Activated naive CD4-positive, alpha-beta T cell treated with Interleukin-2 at 50 U/mL for 16 hours (primary cell): ENCODE measurements at places on chromosomes 6 and 20.

GRCh38 chr6:1705183-1705582, 95.5 kb downstream of the FOXC1 start:
- no peak for DNase-seq

GRCh38 chr6:170459451-170459850, 93.7 kb downstream of the PSMB1 start:
- DNase-seq: peak; percentile 10

DNA sequence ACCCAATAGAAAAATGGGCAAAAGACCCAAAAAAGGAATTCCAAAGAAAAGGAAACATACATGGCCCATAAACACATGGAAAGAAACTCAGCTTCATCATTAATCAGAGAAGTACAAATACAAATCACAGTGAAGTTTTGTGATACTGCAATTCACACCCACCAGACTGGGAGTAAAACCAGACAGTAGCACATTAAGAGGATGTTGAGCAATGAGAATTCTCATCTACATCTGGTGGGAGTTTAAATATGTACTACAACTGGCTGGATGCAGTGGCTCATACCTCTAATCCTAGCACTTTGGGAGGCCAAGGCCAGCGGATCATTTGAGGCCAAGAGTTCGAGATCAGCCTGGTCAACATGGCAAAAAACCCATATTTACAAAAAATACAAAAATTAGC, 125.7 kb upstream of the PHACTR1 start:
- DNase-seq: no peak

DNA sequence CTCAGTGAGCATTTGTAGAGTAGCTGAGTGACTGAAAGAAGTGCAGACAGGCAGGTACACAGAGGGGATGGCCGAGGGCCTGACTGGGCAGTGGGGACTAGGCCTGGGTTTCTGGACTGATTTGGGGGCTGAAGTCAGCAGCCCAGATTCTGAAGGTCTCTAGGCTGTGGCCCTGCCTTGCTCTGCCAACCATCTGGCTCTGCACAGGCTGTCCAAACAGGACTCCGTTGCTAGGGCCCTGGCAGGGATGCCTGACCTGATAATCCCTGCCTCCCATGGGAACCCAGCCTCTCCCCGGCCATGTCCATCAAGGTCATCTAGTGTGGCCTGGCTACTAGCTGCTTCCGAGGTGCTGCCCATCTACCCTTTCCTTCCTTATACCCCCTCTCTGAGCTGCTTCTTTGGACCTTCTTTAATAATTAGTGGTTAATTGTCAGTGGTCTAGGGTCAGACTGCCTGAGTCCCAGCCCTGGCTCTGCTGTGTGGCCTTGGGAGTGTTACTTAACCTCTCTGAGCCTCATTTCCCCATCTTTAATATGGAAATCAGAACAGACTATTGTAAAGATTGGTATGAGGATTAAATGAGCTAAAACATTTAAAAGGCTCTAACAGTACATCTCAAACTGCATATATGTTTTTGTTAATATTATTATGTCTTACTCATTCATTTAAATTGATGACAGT, 137.9 kb downstream of the VEGFA start:
- no peak for DNase-seq

- no peak for DNase-seq
Measured at GRCh38 chr6:42889815-42890214, 10.4 kb downstream of the RPL7L1 start.

DNA sequence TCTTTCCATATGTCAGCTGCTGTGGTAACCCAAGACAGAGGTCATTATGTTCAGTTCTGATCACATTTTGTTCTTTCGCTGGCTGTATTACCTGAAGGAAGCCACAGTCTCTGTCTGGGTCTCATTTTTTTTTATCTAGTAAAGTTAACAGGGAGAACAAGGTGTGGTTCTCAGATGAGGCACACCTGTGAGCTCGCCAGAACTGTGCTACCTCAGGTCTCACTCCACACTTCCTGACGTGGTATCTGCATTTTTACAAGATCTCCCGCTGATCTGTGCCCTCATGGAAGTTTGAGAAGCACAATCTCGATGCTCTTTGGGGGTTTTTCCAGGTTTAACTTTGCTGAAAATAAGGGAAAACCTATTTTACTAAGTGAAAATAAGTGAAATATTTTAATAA, 169.5 kb upstream of the CENPW start:
- no peak for DNase-seq

DNA sequence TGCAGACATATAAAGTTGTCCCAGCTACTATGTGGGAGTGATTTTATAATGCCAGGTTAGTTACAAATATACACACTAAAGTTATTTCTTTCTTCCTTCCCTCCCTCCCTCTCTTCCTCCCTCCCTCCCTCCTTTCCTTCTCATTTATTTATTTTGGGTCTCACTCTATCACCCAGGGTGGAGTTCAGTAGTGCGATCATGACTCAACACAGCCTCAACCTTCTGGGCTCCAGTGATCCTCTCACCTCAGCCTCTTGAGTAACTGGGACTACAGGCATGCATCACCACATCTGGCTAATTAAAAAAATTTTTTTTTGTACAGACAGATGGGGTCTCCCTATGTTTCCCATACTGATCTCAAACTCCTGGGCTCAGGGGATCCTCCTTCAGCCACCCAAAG, 59.2 kb downstream of the PHF20 start:
- no peak for DNase-seq

- no peak for DNase-seq
Measured at GRCh38 chr6:103872678-103873077, 987.0 kb downstream of the HACE1 start.

GRCh38 chr6:5660772-5661171, 346.0 kb downstream of the NRN1 start:
- DNase-seq: no peak

GRCh38 chr6:2763876-2764540, 1.2 kb upstream of the WRNIP1 start:
- DNase-seq: no peak

- DNase-seq: no peak
Measured at GRCh38 chr6:74519163-74519562, 686.7 kb downstream of the COL12A1 start.

DNA sequence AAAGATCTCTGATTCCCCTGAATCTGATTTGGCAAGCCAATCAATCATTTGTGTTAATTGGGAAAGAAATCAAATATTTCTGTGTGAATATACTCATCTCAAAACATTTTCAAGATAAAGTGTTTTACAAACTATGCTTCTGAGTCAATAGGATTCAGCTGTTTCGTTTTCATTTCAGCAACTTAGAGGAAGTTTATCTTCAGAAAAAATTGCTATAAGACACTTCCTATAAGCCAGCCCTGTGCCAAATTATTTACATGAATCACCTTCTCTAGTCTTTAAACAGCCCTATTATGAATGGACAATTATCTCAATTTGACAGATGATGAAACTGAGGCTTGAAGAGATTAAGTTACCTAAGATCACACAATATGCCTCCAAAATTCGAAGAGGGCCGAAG, 10.9 kb downstream of the DEFB129 start:
- no peak for DNase-seq

DNA sequence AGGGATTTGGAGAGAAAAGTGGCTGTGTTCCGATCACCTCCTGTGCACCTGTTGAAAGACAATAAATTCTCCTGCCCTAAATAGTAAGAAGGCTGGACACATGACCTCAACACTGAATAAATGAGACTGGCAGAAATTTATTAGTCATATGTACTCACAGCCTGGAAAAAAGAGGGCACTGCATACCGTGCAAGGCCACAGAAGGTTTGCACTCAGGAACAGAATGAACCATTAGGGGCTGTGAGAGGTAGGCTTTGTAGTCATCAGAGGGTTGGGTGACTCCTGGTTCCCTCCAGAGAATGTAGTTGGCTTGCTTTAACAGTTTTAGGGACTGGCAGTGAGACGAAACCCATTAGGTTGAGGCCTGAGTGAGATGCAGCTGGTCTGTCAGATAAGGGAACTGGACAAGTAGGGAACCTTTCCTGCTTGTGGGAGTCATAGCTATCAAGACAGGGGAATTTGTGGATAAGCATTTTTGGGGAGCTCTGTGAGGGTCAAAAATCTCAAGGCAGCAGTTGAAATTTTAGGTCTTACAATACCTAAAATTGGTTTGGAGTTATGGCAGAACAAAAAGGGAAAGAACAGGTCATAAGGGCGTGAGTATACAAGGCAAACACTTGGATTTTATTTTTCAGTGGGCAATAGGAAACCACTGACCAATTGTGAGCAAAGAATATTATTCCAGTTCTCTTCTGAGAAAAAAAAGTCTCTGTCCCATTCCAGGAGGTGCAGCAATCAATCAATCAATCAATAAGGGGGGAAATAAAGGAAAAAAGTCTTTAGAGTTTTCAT, 67.9 kb upstream of the BTN3A2 start:
- no peak for DNase-seq

DNA sequence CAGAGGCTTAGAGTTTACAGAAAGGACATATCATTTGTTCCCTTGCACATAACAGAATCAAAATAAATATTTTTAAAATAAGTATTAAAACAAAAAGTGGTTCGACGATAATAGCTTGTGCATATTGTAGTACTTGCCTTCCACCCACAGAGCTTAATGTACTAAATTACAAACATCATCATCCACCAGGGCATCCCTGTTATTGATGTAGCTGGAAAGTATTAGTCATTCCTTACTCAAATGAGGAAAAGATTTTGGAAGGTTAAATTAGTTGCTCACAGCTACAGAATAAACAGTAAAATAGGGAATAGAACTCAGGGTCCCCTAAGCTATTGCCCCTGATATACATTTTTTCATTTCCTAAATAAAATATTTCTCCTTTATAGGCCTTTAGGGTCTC, 150.3 kb downstream of the PTPRK start:
- no peak for DNase-seq

DNA sequence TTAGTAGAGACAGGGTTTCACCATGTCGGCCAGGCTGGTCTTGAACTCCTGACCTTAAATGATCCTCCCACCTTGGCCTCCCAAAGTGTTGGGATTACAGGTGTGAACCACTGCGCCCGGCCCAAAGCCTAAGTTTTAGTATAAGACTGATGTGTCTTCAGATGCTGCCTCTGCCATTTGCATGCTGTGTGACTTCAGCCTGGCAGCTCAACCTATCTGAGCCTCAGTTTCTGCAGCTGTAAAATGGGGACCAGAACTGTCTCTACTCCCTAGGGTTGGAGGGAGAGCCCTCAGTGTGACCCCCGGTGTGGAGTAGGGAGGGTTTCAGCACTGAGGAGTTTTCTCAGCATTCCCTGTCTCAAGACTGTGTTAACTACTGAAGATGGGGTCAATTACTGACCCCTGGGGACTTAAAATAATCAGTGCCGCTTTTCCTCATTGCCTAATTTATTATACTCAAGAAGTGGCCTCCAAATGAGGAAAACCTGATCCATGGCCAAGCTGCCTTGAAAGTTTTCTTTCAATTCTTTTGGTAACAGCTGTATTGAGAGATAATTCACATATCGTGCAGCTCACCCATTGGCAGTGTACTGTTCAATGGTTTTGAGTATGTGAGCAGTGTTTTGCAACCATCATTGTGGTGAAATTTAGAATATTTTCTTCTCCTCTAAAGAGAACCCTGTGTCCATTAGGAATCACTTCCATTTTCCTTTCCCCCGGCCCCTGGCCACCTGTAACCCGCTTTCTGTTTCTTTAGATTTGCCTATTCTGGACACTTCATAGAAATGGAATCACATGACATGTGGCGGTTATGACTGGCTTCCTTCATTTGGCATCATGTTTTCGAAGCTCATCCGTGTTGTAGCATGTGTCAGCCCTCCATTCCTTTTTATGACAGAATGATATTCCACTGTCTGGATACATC, 64.8 kb downstream of the PHACTR3 start:
- DNase-seq: no peak

GRCh38 chr6:27495386-27496135, 22.7 kb upstream of the ZNF184 start:
- peak; percentile 68 for DNase-seq

DNA sequence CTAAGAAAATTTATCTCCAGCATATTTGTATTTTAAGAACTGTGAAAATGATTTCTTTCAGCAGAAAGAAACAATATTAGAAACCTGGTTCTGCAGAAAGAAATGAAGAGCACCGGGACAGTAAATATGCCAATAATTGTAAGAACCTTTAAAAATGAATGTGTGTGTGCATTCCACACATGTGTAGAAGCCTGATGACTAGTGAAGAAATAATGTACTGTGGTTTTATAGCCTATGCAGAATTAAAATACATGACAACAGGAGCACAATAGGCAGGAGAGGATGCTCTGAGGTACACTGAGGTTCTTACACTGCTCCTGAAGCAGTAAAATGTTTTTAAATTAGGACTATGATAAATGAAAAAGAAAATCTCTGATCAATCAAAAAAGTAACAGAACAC, 48.9 kb downstream of the SNX14 start:
- no peak for DNase-seq

- no peak for DNase-seq
Measured at GRCh38 chr20:35578469-35578868, 36.6 kb downstream of the ERGIC3 start.
